ENCODE measurements at places on chromosomes 1 and 21.

DNA sequence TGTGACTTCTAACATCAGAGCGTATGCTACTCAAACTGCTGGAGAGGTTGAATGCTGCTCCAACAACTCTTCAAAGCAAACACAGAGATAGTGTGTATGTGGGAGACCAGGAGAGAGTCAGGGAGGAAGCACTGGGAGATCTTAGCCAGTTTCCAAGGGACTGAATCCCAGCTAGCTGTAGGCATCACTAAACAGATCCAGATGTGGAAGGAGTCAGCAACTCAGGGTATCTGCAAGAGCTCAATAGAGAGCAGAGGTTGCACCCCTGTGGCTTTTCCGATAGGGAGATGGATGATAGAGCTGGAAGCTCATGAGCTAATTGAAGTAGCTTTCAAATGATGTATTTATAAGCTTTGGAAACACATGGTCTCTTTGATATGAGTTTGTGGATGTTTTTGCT is 168.9 kb upstream of the HOOK1 start:
- no peak for DNase-seq

- DNase-seq: no peak
These were observed 33.2 kb downstream of the ZBTB40 start for GRCh38 chr1:22484706-22485345.

- DNase-seq: no peak
These were observed 17.2 kb downstream of the PTAFR start for GRCh38 chr1:28159243-28159642.

- DNase-seq: no peak
These were observed 82.2 kb downstream of the LMO4 start for GRCh38 chr1:87410776-87411480.

DNA sequence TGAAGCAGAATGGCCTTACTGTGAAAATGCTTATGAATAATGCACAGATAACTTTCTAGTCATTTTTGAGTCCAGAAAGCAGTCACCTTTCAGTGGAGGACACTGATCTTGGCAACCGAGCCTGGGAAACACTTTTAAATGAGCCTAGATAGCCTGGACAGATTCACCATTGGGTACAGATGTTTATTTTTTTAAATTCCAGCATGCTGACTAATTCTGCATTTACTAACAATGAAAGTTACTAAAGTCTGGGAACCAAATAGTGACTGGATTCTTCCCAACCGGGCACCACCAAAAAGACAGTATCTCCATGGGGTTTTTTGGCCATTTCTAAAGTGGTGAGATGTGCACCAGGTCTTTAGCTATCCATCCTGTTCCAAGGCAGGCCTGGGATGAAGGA is 3.3 kb upstream of the FMOD start:
- no peak for DNase-seq

- DNase-seq: no peak
These were observed 41.2 kb upstream of the RAB4A start for GRCh38 chr1:229229721-229230139.

GRCh38 chr1:150543500-150544143 is 5.6 kb upstream of the ADAMTSL4 start:
- peak; percentile 44 for DNase-seq

- no peak for DNase-seq
These were observed 66.7 kb downstream of the GLIS1 start for GRCh38 chr1:53672243-53672642.

DNA sequence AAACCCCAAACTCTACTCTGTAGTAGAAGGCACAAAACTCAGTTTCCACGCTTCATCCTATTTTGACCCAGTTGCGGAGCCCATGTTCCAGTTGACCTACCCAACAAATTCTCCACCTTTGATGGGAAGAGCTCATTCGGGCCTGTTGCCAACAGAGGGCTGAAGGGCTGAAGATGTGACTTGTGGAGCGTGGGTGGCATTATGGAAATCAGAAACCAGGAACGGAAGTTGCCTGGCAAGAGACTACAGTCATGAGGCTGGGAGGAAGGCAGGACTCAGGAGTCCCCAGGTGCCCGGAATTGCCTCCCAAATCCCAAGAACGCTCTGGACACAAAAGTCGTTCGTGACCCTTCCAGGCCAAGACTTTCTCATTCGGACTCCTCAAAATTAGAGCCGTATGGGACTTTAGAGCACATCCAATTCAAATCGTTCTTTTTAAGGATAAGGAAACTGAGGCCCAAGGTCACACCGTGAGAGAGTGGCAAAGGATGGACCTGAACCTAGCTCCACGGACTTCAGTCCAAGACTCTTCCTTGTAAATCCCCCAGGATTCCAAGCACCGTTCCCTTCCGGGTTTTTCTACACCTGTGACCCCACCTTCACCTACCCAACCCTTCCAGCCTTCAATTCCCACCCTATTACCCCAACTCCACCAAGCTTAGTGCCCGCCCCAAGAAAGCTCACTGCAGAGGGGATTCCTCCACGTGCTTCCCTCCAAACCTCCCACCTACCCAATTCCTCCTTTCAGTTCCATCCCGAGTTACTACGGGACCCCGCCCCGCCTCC is 739 bp downstream of the SMG5 start:
- no peak for DNase-seq

DNA sequence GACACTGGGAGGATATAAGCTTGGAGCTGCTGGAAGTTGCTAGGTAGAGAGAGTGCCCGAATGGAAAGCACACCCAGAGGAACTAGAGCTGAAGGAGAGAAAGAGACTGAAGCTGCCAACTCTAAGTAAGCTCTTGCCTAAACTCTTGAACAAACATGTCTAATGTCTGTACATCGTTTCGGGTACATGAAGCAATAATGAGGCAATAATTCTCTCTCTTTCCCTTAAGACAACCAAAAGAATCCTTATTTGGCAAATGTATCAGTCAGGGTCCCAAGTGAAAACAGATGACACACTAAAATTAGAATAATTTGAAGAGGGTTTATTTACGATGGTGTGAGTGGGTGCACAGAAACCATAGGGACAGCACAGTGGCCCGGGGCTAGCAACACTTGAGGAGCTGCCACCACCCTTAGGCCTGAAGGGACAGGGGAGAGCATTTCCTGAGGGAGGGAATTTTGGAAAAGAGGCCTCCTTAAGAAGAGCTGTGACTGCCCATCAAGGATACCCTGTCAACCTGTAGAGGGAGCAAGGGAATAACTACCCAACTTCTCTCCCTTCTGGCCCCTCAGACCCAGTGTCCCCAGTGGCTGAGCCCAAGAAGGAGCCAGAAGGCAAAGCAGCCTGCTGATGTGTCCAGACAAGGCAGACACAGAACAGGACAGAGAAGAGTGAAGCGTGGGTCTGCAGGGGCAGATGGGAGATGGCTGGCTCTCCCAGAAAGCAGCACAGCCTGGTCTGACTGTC is 36.1 kb upstream of the KHDRBS1 start:
- peak; percentile 61 for DNase-seq

DNA sequence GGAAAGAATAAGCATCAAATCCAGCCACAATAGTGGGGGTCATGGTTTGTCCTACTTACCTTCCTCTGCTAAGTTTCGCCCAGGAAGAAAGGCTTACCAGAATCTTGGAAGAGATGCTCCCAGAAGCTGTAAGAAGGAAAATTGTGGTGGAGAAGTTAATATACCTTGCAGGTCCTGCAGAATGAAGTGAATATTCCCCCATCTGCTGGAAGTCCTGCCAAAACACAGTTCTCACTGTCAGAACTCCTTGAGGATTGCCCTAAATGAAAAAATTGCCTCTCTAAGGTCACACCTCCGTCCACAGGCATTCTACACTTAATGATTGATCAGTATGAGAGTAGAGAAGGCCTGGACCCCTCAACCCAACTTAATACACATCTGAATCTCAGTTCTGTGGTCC is 78.4 kb upstream of the RGS21 start:
- no peak for DNase-seq

DNA sequence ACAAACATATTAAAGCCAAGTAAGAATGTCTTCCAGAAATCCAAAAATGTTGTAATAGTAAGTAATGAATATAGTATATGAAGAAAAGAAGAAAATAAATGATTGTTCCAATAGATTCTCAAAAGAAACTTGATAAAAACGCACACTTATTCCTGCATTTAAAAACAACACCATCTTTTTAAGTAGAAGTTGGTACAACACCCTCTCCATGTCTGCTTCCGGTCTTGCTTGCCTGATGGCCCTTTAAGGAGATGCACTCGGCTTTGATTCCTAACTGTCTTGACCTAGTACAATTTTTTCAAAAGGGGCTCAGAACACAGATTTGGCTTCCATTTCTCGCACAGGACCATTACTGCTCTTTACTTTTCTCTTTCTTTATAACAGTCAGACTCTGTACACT is 9.0 kb downstream of the CLCA1 start:
- no peak for DNase-seq

DNA sequence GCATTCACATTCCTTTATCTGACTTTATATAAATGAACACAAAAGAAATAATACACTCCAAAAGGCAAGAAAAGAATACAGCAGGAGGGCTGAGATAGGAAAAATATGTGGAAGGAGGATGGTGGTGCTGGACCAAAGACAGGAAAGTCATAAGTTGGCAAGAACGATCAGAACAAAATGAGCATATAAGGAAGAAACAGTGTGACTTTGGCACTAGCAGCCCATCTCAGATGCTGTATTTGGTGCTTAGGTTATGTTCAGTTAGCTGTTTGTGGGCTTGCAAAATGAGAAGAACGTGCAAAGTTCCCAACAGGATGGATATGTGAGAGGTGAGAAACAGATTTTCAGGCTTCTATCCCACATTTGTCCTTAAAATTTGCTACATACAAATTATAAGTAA is 719.8 kb upstream of the ADGRL4 start:
- DNase-seq: no peak

DNA sequence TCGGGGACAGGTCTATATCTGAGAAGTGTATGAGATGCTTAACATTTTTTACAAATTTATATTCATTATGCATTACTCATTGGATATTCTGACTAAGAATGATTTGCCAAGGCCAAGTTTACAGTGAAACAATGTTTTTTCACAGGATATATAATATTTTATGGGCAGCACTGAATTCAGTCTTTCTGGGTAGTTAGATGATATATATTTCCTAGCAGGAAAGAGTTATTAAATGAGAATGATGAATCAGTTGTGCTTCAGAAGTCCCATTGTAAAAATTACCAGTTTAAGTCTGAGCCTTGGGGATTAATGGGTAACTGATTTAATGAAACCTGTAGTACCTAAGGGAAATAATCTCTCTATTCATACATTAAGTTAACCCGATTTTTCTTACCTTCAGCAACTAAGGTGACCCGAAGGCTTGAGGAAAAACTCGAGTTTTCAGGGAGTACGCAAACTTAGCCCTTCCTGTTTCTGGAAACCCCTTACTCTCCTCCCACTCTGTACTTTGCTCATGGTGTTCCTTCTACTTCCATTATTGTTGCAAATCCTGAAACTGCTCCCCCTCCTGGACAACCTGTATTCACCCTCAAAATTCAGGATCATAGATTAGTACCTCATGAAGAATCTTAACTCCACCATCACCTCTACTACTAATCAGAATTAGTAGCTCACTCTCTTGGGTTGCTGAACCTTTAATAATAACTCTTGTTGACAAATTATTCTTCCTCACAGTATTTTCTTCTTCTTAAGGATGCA is 135.1 kb downstream of the AK5 start:
- DNase-seq: peak; percentile 28

GRCh38 chr1:10813799-10814198 is 17.4 kb upstream of the CASZ1 start:
- DNase-seq: peak; percentile 75

- no peak for DNase-seq
These were observed 40.2 kb upstream of the C1orf53 start for GRCh38 chr1:197862221-197862620.

- DNase-seq: no peak
These were observed 5.2 kb upstream of the PIGR start for GRCh38 chr1:206951318-206952100.

DNA sequence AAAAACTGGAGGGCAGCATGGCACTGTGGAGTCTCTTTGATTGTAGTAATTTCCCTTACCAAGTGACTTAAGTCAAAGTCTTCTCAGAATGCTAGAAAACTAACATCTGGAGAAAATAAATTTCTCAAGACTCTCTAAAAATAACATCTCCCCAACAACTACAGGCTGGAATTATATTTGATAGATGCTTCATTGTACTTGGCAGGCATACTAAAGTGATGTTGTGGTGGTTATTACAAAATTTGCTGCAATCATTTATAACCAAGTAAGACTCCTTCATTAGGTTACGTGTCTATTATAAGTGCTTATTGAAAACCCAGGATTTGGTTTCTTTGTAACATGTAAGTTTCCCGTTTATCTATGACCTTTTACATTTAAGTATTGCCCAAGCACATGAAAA is 132.9 kb upstream of the NRIP1 start:
- DNase-seq: no peak

- no peak for DNase-seq
These were observed 145.3 kb downstream of the S1PR1 start for GRCh38 chr1:101382135-101382534.

DNA sequence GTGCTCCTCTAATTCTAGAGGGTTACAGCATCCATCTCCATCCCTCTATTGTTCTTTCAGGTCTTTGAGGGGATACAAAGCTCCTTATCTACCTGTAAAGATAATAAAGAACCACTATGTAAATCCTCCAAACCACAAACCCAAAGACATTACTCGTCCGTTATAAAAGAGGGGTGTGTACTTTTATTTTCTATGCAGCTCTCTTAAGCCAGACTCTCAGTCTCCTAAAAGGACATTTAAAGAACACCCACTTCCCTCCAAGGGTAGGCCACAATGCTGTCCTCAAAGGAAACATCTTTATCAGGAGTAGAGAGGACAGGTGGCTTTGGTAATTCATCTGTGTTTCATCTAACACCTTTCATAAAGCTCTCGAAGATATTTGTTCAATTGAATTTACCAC is 67.9 kb upstream of the DYNLT5 start:
- DNase-seq: no peak

GRCh38 chr1:12011998-12012397 is 7.3 kb upstream of the MIIP start:
- no peak for DNase-seq

DNA sequence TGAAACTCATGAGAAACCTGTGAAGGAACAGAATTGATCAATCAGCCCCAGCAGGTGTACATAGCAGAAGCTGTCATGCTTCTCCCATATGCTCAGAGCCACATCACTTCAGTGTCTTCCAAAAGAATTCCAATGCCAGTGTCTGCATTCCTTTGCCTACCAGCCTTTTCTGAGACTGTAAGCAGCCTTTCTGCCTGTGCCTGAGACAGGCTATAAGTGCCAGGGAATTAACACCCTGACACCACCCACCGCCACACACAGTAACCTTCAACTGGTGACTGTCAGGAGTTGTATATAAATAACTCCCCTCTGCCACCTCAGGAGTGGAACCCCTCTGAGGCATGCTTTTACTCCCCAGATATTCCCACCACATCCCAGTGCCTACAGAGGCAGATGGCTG is 38.1 kb upstream of the SLAMF9 start:
- no peak for DNase-seq

DNA sequence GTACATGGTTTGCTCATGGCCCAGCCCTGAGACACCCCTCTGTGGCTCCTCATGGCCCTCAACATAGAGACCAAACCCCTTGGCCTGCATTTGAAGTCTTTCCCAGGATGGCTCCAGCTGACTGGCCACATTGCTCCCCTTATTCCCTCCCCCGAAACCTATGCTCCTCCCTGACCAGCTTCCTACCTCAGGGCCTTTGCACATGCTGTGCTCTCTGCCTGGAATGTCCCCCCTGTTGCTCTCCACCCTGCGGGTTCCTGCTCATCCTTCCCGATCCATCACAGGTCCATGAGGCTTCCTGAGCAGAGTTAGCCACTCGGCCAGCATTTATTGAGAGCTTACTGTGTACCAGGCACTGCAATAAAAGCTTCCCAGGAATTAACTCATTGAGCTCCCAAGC is 70.9 kb upstream of the SELENON start:
- no peak for DNase-seq
